Globus pallidus (tissue), 1 donor: ENCODE measurements at places on chromosomes 4 and X.

DNA sequence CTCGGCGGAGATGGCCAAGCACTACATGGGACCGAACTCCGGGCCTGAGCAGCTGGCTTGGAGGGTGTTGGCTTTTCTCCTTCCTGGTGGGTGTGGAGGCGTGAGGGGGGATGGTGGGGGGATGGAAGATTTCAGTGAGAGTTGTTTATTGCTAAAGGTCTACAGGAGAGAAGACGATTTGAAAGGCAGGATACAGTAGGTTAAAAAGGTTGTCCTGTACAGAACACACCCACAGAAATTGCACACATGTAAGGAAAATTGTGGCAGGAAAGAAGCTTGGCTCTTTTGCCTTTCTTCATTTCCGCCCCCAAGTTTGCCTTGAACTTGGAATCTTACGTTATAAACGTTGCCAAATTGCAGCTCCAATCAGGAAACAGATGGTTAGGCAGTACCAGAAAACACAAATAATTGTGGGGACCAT lies 74.1 kb upstream of the STOX2 start:
- no peak for DNase-seq

- no peak for DNase-seq
Observed at GRCh38 chrX:48592971-48593370, 4.3 kb upstream of the WDR13 start.

- DNase-seq, result no peak
Observed at GRCh38 chr4:33058998-33059397, 2338.8 kb downstream of the PCDH7 start.

- no peak for DNase-seq
Observed at GRCh38 chr4:92261256-92261655, 42.5 kb upstream of the GRID2 start.

DNA sequence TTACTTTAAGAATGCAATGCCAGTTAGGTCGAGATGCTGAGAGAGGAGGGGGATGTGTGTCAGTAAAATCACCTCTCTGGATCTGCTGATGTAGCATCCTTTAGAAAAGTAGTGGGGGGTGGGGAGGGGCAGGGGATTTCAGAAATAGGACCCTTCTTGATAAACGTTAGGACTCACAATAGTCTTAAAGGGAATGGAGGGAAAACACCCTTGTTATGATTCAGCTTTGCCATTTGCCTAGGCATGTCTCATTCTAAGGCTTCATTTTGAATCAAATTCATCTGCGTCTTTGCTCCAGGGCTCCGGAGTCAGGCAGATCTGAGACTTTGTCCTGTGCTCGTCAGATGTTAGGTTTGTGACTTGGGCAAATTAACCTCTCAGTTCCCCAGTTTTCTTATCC lies 879 bp downstream of the SH2D1A start:
- DNase-seq, result no peak

DNA sequence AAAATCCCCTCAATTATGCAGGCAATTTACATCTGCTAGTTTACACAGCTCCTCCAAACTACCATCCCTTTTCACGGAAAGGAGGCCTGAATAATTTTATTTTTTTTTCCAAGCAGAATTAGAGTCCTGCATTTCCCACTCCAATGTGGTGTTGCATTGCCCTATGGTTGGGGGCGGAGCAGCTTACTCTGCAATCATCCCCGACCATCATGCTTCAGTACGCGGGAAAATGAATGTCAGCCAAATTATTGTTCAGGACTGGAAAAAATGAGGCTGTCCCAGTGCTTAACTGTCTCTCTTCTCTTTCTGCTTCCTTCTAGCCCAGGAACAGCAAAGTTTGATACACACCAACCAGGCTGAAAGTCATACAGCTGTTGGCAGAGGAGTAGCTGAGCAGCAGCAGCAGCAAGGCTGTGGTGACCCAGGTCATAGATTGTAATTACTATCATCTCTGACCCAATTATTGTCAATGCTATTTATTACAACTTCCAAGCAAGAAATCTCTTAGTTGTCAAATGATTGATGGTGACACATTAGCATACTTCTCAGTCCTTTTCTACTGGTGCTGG lies 28.3 kb downstream of the MMRN1 start:
- DNase-seq, result no peak

DNA sequence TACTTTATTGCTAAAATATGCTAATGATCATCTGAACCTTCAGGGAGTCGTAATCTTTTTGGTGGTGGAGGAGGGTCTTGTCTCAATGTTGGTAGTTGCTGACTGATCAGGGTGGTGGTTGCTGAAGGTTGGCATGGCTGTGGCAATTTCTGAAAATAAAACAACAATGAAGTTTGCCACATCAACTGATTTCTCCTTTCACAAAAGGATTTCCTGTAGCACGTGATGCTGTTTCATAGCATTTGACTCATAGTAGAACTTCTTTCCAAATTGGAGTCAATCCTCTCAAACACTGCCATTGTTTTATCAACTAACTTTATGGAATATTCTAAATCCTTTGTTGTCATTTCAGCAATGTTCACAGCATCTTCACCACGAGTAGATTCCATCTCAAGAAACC lies 19.3 kb downstream of the DDIT4L start:
- DNase-seq, result no peak

DNA sequence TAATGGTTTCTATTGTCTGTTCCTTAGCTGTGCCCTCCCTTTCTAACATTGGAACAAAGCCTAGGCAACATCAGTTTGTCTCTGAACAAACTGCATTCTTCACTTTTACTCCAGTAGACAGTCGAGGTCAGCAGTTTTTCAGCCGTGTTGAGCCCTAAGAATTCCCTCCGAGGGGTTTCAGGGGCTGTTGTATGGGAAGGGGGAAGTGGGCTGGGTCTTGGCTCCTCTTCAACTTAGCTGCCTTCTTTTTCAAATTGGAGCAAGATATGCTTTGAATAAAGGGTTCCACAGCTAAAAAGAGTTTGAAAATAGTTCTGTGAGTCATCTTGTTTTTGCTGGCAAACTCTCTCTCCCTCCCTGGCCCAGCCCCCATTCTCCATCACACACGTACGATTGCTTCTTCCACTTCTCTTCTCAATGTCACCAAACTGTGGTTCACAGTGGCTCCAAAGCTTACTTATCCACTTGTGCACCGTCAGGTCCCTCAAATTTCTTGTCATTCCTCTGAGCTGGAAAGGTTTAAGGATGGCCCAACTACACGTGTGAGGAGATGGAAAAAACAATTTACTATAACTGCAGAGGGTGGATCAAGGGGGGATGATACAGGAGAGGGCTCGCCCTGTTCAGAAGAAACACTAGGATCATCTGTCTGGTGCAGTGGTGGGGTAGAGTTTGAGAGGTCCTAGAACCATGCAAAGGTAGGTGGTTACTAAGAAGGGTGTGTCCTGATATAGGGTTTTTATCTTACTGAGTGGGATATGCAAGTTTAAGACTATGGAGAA lies 9.2 kb upstream of the MAML3 start:
- no peak for DNase-seq

DNA sequence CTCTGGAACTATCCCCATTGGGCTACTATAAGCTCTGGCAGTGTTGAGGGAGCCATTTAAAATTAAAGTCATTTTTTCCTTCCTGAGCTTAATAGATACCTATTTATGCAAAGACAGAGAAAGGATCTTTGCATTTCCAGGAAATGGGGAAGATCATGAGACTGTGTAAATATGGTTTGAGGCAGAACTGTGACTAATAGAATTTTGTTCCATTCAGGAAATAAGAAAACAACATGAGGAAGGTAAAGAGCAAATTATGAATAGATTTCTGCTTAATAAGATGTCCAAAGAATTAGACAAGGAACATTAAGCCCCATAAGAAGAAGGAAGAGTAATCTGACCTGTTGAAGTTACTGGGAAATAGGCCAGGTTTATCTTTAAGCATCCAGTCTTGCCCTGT lies 17.8 kb upstream of the TBC1D19 start:
- no peak for DNase-seq

DNA sequence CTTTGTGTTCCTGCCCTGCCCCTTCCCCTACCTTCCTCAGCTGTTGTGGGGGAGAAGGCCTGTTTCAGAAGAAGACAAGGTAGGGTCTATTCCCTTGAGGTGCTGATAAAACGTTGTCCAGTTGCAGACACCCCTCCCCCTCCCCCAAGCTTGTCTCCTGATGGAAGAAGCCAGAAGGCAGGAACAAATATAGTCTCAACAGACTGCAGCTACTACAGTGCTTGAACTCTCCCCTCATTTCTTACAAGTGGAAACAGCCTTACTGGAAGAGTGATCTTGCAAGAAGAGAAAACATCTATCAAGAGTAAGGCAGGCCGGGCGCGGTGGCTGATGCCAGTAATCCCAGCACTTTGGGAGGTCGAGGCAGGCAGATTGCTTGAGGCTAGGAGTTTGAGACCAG lies 11.0 kb upstream of the MAP7D3 start:
- DNase-seq, result no peak
